Omental fat pad (tissue), 4 donors: ENCODE measurements at places on chromosomes 5 and 9.

- no peak for DNase-seq
Measured at GRCh38 chr5:151660616-151661495, 25.9 kb downstream of the SPARC start.

DNA sequence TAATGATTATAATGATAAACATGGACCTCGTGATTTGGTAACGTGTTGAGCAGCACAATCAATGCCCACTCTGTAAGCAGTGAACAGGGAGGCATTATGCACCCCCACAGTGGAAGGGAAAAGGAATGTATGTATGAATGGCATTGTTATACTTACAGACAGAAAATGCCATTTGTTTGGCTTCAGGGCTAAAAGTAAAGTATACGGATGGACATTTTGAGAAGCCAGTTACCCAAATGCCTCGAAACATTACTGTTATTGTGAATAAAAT lies 260.2 kb upstream of the PPP1R2B start:
- DNase-seq: no peak

DNA sequence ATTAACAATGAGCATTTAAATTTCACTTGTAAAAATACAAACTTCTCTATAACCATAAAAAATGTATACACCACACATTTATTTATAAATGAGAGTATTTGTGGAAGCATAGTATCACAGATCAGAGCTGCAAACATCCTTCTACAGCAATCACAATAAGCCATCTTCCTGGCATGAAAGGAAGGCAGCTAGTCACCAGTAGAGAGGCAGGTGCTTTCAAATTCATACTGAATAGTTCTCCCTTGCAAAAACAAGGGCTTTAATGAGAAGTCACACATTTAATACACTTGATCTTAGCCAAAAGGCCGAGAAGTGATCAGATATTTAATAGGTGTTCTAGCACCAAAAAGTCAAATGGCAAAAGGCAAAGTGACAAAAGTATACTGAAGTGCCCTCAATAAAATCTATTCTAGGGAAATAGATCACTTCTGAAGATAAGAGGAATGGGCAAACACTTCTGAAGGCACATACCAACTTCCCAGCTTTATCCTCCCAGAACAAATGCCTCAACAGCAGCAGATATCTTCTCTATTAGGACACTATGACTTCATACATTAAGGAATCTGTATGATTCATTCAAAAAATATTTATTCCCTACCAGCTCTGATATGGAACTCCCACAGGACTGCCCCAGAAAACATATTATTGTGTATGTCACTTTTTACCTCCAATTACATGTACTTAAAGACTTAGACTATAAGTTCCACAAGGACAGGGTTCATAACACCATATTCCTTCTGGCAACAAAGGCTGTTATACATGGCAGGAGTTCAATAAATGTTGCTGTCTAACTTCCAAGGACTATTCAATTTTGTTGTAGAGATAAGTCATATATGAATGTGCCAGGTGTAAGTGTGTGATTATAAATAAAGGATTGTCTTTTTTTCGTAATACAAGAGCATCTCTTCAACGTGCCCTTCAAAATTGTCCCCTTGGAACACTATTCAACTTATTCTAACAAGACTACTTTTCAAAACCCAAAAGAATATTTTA lies 31.7 kb downstream of the MAPKAP1 start:
- DNase-seq: no peak

DNA sequence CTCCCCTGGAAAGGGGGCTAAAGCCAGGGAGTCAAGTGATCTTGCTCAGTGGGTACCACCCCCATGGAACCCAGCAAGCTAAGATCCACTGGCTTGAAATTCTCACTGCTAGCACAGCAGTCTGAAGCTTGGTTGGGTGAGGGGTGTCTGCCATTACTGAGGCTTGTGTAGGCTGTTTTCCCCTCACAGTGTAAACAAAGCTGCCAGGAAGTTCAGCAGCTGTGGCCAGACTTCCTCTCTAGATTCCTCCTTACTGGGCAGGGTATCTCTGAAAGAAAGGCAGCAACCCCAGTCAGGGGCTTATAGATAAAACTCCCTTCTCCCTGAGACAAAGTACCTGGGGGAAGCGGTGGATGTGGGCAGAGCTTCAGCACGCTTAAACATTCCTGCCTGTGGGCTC lies 17.1 kb upstream of the EPB41L4A start:
- no peak for DNase-seq

GRCh38 chr9:137195525-137196220 lies 4.9 kb downstream of the TPRN start:
- no peak for DNase-seq

DNA sequence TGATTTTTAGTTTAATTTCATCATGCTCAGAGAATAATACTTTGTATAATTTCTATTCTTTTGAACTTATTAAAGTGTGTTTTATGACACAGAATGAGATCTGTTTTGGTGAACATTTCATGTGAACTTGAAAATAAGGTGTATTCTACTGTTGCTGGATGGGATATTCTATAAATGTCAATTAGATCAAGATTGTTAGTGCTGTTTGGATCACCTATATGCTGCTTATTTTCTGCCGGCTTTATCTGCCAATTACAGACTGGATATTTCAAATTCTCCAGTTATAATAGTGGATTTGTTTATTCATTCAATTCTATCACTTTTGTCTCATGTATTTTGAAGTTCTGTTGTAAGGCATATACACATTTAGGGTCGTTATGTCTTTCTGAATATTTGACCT lies 720.7 kb upstream of the RIOK2 start:
- DNase-seq: no peak

GRCh38 chr5:125113328-125113727 lies 366.9 kb upstream of the ZNF608 start:
- no peak for DNase-seq

- DNase-seq: no peak
Measured at GRCh38 chr5:30561771-30562170, 631.7 kb upstream of the CDH6 start.

DNA sequence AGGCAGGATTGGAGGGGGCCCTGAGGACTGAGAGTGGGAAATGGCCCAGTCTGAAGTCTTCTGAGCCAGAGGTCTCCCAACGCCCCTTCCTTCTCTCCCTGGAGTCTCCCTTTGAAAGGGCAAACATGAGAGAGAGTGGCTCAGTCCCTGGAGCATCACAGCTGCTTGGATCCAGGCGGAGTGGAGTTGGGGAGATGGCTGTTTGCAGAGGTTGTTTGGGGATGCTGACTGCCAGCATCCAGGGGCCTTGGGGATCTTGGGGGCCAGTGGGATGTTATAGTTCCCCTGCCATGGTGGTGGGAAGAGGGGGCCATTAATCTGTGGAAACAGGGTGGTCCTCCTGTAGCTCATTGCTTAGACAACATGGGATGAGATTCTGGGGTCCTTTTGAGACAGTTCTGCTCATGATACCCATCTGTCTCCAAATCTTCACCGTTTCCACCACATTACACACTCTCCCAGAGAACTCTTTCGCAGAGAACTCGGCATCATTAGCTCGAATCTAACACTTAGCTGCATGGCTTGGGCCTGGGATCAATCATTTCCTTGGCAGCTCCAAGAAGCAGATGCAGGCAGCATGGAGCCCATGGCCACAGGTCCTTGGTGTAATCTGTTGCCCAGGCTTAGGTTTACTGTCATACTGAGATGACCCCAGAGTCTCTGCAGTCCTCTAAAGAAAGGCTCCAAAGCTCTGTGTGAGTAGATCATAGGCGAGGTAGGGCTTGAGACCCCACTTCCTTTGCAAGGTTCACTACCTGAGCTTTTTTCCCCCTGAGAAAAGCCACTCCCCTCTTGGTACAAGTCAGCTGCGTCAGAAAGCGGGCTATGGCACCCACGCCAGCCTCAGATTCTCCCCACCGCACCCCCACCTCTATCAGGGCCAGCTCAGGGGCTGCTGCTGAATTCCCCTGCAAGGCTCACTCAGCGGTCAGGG lies 54.4 kb upstream of the SH3PXD2B start:
- no peak for DNase-seq

- DNase-seq: no peak
Measured at GRCh38 chr9:69499959-69500358, 172.2 kb downstream of the APBA1 start.

DNA sequence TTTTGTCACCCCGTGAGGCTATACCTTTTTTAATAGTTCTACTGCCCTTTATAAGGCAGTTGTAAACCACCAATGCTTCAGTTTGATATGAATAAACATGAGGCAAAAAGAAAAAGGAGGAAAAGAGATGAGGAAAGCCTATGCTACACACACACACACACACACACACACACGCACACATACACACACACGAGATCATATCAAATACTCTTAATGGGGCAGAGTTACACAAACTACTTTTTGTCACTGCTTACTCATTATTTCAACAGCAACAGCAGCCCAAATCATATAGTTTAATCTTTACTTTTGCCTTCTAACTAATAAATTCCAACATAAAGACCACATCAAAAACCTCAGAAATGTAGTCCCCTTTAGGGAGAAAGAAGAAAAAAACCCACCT lies 116.8 kb upstream of the PAM start:
- no peak for DNase-seq

GRCh38 chr5:154214371-154215106 lies 24.0 kb downstream of the GALNT10 start:
- no peak for DNase-seq

DNA sequence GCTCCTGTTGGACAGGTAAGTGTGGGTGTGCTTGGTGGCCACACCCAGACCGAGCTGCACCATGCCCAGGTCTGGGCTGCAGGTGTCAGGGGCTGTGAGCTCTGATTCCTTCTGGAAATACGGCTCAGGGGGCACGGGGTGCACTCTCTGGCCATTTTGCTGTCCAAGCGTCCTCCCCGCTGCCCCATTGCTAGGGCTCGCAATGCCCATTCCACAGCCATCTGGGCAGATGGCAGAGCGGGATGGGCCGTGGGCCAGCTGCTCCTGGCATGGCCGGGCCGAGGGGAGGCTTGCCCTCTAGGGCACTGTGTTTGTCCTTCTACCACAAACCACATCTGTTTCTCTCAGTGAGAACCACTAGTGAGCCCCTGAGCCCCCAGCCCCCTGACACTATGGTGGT lies 67.9 kb upstream of the RXRA start:
- DNase-seq: no peak

GRCh38 chr5:61758711-61759110 lies 426.7 kb downstream of the ZSWIM6 start:
- DNase-seq: no peak

GRCh38 chr5:10479154-10479721 lies 37.6 kb downstream of the ROPN1L start:
- no peak for DNase-seq

GRCh38 chr5:22850981-22851380 lies 2.2 kb downstream of the CDH12 start:
- no peak for DNase-seq

- no peak for DNase-seq
Measured at GRCh38 chr5:55427157-55427556, 107.6 kb downstream of the PLPP1 start.

DNA sequence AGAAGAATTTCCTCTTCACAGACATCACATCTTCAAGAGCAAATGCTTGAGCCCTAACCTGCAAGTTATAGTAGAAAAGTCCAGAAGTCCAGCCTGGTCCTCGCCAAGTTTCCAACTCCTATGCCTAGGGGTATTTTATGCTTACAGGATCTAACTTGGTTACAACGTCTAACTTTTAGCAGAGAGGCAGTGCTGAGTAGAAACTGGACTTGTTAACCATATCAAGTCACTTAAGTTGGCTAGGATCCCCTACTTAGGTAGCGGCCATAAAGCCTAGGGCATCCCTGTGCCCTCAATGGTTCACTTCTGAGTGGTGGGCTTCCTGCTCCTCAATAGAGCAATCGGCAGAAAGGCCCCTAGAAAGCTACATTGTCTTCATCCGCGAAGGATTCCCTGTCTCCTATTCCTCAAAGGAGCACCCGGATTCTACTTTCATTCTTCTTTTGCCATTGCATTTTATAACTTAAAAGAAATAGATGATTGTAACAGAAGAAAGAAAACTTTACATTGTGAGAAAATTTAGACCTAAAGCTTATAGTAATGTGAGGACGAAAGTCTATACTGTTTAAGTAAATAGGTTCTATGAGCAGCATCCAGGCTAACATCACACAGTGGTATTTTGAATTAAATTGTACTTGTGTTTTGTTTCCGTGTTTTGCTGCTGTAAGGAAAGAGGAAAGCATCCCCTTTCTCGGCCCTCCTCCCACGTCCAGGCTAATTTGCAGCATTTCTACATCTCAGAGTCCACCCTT lies 1.3 kb upstream of the MTAP start:
- DNase-seq: no peak

DNA sequence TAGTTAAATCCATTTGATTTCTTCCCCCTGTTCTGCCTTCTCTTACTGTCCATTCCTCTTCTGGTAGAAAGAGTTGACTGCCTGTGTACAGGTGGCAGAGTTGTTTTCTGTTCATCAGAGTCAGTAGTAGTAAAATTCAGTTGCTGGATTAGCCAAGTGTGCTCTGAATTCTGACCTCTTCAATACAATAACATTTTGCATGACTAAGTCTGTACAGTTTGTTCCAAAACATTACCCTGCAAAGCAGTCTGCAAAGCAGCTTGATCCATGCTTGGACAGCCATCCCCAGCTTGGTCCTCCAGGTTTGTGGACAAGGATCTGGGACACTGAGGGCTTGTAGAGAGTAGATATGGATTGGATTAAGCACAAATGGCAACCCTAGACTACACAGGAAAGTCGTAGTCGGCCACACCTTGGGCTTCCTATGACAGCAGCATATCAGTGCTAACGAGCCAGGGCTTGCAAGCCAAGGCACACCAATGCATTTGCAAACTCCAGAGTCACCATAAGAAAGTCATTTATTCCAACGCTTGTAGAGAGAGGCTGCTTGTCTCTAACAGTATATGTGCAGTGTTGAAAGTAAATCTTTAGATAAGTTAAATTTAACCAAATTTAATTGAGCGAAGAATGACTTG lies 25.2 kb downstream of the IL12B start:
- DNase-seq: no peak

- no peak for DNase-seq
Measured at GRCh38 chr5:126741361-126741760, 35.6 kb upstream of the LMNB1 start.

GRCh38 chr9:104386013-104386412 lies 118.0 kb upstream of the OR13F1 start:
- DNase-seq: no peak

- no peak for DNase-seq
Measured at GRCh38 chr9:109098960-109099308, 20.8 kb downstream of the TMEM245 start.

DNA sequence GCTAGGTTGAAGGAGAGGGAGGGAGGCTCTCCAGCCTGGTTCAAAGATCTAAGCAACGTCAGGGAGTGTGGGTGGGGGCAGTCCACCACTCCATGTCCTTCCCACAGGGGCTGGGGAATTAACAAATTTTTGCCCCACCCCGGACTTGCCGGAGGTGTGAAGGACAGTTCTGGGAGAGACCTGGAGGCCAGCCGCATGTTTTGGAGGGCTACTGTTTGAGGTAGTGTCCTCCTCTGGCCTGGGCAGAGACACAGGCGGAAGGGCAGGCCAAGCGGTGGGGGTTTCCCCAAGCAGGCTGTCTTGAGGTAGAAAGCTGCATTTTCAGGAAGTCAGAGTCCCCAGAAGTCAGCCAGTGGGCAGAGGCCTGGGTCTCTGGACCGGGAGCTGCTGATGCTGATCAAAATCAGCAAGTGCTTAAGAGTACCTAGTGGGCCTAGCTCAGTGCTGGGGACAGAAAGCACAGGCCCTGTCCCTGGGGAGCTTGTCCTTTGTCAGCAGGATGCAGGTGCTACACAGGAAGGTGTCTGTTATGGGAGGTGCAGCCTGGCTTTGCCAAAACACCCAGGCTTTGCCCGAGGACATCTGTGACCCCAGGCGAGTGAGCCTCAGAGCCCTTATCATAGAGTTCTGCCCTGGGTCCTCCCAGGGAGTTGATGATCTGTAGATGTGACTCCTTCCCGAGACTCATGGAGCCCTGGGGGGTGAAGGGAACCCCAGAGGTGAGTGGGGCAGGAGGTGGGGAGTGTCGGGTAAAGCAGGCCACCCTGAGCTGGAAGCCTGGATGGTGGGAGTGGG lies 18.5 kb downstream of the JADE2 start:
- DNase-seq: no peak
